Activated T-cell treated with anti-CD3 and anti-CD28 coated beads for 48 hours (primary cell): ENCODE measurements at places on chromosomes 13 and 19.

DNA sequence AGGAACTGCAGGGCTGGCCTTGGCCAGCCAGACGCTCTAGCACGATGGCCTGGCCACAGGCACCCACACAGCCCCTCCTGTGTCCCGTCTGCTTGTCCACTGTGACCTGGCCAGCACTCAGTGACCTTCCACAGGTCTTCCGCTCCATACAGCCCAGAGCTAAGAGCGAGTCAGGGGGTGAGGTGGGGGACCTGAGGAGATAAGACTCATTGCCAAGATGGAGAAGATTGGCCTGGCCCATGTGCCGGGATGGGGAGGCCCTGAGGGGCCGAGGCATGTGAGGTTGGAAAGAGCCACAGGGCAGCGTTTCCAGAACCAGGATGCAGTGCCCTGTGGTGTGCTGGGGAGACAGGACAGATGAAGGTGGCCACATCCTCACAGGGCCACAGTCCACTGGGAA, 10.2 kb upstream of the SLC7A9 start:
- DNase-seq, result no peak

GRCh38 chr19:4966591-4966990, 2.3 kb upstream of the KDM4B start:
- no peak for DNase-seq

GRCh38 chr19:7540761-7541474, 5.4 kb downstream of the PNPLA6 start:
- DNase-seq, result peak; percentile 46

GRCh38 chr13:97205982-97206381, 16.2 kb upstream of the MBNL2 start:
- no peak for DNase-seq

DNA sequence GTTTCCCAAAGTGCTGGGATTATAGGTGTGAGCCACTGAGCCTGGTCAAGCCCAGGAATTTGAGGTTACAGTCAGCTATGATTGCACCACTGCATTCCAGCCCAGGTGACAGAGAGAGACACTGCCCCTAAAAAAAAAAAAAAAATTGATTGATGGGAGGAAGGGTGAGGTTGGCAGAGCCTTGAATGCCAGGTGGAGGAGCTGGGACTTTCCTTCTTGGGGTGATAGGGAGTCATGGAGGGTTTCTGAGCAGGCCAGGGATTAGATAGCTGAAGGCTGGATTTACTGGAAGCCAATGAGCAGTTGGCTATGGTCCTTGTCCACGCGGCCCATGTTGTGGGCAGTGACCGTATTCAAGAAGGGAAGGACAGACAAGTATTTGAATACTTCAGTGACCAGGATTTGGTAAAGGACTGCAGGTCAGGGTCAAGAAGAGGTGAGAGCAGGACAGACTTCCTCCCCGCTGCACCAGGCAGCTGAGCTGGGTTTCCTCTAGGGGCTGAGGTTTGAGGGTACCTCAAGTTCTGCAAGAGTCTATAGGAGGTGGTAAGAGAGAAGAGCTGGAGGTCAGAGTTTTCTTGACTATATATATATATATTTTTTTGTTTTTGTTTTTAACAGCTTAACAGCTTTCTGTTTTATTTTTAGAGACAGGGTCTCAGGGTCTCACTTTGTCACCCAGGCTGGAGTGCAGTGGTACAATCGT, 6.9 kb upstream of the ICAM4 start:
- no peak for DNase-seq

GRCh38 chr19:2015608-2015950, at the start of gene BTBD2:
Gene BTBD2, minus strand, starts transcription at chr19:2015714. Its CDS starts 11 bp downstream, at chr19:2015703.
- DNase-seq, result peak; percentile 40
